ENCODE measurements at places on chromosomes 12 and 14.

DNA sequence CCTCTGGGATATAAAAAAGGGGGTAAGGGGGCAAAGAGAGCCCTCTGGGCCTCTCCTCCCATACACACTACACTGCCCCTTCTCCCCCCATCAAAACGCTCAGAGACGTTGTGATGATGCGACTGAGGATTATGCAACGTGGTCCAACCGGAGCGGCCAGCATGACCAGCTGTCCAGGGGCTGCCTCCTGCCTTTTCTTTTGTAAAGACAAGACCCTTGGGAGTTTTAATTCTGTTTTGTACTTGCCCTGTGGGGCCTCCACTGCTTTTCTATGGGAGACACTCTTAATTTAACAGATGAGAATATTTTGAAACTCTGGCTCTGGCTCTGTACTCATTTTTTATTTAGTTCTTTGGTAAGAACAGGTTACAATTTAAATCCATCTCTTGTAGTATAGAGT, 7.2 kb downstream of the MBD6 start:
- DNase-seq, result no peak

- DNase-seq, result no peak
Measured at GRCh38 chr12:14936224-14936861, 2.0 kb downstream of the ERP27 start.

DNA sequence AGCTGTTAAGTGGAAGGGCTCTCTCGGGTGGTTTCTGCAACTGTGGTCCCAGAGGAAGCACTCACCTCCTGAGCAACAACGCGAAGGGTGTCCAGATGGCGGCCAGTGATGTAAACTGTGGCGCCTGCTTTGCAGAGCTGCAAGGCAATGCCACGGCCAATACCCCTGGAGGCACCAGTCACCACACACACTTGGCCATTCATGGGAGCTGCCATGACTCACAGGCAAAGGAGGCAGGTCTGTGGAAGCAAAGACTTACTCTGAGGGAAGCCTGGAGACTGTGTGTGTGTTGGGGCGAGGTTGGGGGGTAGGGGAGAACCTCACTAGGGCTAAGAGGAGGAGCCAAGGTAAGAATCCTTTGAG, 707 bp downstream of the DHRS1 start:
- peak; percentile 22 for DNase-seq

DNA sequence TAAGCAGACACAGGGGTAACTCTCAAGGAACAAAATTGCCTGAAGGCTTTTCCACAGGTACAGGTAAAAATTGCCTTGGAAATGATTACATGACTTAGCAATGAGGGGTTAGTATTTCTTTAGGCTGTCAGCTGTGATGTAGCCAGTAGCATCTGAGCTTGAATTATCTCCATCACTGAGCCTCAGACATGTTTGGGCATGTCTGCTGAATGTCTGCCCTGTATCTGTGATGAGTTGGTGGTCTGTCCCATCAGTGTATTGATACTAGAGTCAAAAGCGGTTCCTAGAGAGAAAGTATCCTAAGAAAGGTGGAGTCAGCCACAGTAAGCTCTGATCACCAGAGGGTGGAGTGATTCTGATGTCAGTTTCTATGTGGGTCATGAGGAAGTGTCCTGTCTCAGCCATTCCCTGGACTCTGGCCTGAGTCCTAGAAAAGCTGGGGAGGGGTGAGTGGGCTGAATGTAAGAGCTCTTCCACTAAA, 16.3 kb downstream of the AKAP6 start:
- no peak for DNase-seq

DNA sequence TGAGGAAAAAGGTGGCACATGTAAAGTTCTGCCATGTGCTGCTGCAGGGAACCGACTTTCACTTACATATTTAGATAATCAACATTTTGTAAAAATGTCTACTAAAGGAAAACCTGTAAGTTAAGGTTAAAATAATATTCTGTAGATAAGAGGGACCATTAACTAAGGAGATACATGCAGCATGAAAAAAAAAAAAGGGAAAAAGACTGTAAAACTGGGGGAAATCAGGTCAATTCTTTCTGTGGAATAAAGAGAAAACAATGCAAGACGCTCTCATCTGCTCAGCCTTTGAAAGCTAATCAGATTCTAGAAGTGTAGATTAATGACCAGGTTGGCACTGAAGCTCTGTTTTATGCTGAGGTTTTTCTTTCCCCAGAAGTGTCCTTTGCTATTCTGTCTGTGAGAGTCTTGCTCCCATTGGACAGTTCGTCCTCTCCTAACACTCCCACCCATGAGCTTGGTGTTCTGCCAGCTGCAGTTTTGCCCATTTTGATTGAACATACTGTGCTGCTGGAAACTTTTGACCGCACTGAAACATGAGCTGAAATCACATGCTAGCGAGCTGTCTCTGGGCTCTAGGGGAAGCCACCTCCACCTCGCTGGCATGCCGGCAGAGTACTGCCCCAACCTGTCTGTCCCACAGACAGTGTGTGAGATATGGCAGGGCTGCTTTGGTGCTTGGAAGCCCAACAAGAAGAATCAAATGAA, 39.7 kb downstream of the PPTC7 start:
- no peak for DNase-seq
